Tibial nerve (tissue), 4 donors: ENCODE measurements at places on chromosomes 11 and 22. TPM values are rescaled to one million over a fixed set of nuclear protein-coding genes. Genes with fewer than 3 reads are reported as not detected.

SLC25A18 gene
- total RNA-seq: 4.5 TPM

CSNK1E gene
- total RNA-seq: 235 TPM

TMEM191B gene
- not detected for total RNA-seq

ASCC2 gene
- 30.4 TPM for total RNA-seq

HEPHL1 gene
- total RNA-seq: not detected

CD248 gene
- 43.3 TPM for total RNA-seq

SLC22A12 gene
- not detected for total RNA-seq

PKNOX2 gene
- total RNA-seq: 6.5 TPM

SCUBE1 gene
- total RNA-seq: 94.2 TPM

FAM83F gene
- total RNA-seq: 8.2 TPM

ALKBH8 gene
- total RNA-seq: 6.1 TPM

SLC22A9 gene
- total RNA-seq: not detected

RASSF10 gene
- not detected for total RNA-seq

NDUFC2 gene
- total RNA-seq: 49.6 TPM

TMEM45B gene
- total RNA-seq: not detected

HBG2 gene
- not detected for total RNA-seq

CEND1 gene
- not detected for total RNA-seq

CEP164 gene
- 26.0 TPM for total RNA-seq

CBX7 gene
- 189 TPM for total RNA-seq

TRIM29 gene
- 64.9 TPM for total RNA-seq

NCAM1 gene
- 70.8 TPM for total RNA-seq

IFITM5 gene
- total RNA-seq: not detected

TMEM191C gene
- 4.4 TPM for total RNA-seq

BAIAP2L2 gene
- 2.7 TPM for total RNA-seq

MYRF gene
- total RNA-seq: 1.0 TPM

NAALAD2 gene
- 9.8 TPM for total RNA-seq

VWA5A gene
- total RNA-seq: 20.6 TPM

TRIM51 gene
- total RNA-seq: not detected

LDHAL6A gene
- total RNA-seq: not detected

OR51E2 gene
- total RNA-seq: not detected

KCNQ1OT1 gene
- total RNA-seq: 7.4 TPM

OR52E8 gene
- not detected for total RNA-seq

GGTLC2 gene
- not detected for total RNA-seq

NRXN2 gene
- total RNA-seq: 25.5 TPM

BIK gene
- not detected for total RNA-seq

SORL1 gene
- 14.7 TPM for total RNA-seq

APOA4 gene
- not detected for total RNA-seq

FCHSD2 gene
- total RNA-seq: 20.8 TPM

MPST gene
- total RNA-seq: 205 TPM

TYR gene
- not detected for total RNA-seq

RAD9A gene
- total RNA-seq: 39.0 TPM

CHRDL2 gene
- not detected for total RNA-seq

USP2 gene
- total RNA-seq: 2.1 TPM

BCO2 gene
- 26.6 TPM for total RNA-seq

OR52I2 gene
- not detected for total RNA-seq

BEST1 gene
- 33.2 TPM for total RNA-seq

EXT2 gene
- total RNA-seq: 69.3 TPM
